Neural progenitor cell (in vitro differentiated cells): ENCODE measurements at places on chromosomes 4 and X.

DNA sequence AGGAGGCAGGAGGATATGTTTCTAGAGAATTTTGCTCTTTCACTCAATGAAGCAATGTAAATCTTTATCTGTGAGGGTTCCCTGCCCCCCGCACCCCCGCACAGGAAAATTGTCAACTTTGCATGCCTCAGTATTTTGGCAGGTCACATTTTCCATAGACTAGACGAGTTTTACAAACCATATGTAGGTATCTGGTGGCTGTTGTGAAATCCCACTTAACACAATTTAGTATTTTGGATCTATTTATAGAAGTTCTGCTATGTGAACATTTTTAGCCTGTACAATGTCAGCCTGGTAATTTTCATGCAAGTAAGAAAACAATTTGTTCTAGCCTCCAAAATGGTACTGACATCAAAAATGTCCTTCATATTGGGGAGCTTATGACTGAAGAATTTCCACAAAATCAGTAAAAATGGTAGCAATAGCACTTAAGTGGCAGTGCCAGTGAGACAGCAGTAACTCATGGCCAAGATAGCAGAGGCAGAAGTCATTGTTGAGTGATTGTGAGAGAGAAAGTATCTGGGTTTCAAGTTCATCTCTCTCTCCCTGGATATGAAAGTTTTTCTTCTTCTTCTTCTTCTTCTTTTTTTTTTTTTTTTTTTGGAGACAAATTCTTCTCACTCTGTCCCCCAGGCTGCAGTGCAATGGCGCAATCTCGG lies 12.4 kb upstream of the FRYL start:
- DNase-seq = no peak

DNA sequence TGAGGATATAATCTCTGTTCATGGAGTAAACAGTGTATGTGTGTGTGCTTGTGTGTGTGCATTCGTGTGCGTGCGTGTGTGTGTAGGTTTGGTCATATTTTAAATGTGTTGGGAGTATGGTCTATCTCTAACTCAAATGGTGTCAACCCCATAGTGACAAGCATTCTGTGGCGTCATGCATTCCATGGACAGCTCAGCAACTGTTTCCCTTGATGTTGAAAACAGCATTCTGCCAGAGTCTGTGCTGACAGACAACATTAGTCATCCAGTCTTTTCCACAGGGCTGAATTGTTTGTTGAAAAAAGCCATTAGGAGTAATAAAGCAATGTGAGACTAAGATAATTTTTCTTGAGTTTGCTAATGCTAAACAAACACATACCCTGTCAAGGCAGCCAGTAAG lies 706.6 kb downstream of the PCDH19 start:
- no peak for DNase-seq

DNA sequence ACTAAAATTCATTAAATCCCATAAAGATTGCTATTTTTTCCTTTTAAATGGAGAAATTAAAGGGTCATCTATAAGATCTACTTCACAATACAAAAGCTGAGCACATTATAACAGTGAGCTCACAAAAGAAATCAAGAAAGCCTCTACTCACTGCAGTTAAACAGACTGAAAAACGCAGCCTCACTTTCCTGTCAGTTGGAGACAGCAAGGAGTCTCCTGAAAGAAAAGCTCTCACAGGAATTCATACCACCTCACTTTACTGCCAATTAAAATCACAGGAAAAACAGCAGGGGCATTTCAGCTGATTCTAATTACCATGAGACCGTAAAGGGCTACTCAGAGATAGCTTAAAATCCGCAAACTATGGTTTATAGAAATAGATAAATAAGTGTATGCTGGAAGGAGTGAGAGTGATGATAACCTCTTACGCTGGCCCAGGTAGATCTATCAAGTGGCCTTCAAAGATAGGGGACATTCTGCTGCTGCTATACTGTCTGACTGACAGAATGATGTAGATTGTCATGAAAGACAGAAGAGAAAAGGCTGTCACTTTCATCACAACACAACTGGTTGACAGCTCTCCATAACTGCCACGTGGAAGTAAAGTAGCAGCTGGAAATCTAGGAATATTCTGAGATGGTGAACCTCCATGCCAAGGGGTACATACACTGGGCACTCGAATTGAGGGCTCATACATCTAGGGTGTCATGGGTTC lies 1333.7 kb upstream of the DIAPH2 start:
- DNase-seq = peak; percentile 18

- peak; percentile 23 for DNase-seq
Observed at GRCh38 chrX:134144231-134144630, 92.8 kb upstream of the CCDC160 start.

- DNase-seq = no peak
Observed at GRCh38 chr4:112147697-112148096, 2.4 kb downstream of the FAM241A start.

DNA sequence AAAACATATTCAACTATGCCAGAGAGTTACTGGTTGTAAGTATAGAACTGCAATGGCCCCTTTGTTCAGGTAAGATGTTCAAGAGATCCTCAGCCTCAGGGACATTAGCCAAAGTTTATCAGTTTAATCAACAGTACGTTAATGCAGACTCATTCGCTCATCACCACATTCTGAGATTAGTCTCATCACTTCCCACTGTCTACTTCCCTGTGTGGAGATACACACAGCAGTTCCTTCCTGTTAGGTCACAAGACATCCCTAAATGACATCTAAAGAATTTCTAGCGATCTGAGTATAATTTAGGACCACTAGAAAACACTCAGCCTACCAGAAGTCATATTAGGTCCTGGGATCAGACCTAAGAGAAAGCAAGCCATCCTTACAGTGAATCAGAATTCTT lies 10.4 kb downstream of the SLC10A7 start:
- DNase-seq = no peak

DNA sequence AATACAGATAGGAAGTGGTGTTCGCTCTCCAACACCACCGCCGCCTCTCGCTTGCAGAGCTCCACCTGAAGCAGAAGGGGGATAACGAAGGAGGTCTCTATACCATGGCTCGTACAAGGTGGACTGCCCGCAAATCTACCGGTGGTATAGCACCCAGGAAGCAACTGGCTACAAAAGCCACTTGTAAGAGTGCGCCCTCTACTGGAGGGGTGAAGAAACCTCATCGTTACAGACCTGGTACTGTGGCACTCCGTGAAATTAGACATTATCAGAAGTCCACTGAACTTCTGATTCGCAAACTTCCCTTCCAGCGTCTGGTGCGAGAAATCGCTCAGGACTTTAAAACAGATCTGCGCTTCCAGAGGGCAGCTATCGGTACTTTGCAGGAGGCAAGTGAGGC lies 5.2 kb upstream of the BMP15 start:
- peak; percentile 4 for DNase-seq

GRCh38 chr4:88524171-88524570 lies 595 bp upstream of the PYURF start:
- DNase-seq = no peak

DNA sequence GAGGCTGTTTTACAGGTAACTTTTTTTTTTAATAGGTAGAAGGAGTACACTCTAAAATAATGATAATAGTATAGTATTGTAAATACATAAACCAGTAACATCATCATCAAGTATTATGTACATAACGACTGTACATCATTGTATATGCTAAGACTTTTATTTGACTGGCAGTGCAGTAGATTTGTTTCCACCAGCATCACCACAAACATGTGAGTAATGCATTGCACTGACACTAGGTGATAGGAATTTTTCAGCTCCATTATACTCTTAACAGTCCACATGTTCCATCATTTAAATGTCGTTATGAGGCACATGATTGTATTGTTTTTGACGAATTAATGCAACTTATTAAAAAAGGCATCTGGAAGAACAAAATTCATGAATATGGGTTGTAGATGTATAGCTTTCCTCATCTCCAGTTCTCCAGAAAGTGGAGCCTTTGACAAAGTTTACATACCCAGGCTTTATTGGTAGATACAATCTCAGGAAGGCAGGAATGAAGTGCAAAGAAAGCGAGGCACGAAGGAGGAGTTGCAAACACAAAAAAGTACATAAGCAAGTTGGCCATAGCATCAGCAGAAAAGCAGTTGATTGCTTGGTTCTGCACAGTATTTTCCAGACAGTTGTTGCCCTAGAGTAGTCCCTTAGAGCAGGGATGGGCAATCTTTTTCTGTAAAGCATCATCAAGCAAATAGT lies 336.9 kb upstream of the NR3C2 start:
- no peak for DNase-seq

- DNase-seq = no peak
Observed at GRCh38 chr4:41285864-41286235, 29.1 kb downstream of the UCHL1 start.

- DNase-seq = peak; percentile 50
Observed at GRCh38 chr4:10925996-10926395, 241.4 kb upstream of the CLNK start.

DNA sequence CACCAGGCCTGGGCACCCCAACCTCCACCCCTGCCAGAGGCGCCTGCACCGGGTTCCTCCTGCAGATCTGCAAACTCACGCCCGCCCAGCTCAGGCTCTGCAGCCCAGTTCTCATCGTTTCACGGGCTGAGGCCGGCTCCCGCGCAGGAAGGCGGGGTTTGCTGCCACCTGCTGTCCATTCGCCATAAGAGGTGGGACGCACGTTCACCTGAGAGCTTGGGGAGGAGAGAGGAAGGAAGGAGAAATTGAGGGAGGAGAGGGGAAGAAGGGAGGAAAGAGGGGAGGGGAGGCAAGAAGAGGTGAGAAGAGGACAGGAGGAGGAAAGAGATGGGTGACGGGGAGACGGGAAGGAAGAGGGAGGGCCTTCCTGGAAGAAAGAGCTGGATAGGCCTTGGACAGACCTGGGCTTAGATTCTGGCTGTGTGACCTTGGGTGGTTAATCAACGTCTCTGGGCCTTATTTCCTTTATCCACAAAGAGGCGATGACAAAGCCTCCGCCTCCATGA lies 114.5 kb downstream of the ADRA2C start:
- peak; percentile 93 for DNase-seq
